GOT3 (cell line): ENCODE measurements at places on chromosomes 16 and 17.

DNA sequence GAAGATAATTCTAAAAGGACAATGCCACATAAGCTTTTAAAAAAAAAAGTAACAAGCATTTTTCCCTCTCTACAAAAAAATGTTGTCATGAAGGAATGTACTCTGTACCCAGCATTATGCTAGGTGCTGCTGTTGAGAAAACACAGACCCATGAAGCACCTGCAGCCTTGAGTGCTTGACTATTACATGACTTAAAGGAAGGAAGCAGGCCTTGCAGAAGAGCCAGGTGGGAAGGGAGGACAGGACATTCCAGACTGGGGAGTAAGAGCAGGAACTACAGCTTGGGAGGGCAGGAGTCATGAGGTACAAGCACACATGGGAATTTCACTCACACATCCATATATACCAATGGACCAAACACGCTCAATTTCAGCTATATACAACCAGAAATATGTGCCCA lies 3.8 kb downstream of the MYO1D start:
- no peak for DNase-seq

DNA sequence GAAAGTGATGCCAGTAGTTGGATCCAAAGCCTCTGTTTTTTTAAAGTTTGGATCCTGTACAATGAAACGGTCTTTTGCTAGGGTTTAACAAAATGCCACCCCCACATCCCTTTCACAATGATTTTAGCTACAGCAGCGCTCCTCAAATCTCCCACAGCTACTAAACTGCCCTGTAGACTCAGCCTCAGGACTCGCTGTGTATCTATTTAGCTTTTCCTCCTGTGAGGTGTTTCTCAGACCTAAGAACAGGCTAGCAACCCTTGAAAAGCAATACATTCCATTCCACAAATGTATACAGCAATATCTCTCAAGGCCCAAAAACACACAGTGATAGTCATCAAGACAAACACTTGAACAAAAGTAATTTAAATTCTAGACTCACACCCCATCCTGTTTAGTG lies 206.4 kb downstream of the ZFHX3 start:
- no peak for DNase-seq

DNA sequence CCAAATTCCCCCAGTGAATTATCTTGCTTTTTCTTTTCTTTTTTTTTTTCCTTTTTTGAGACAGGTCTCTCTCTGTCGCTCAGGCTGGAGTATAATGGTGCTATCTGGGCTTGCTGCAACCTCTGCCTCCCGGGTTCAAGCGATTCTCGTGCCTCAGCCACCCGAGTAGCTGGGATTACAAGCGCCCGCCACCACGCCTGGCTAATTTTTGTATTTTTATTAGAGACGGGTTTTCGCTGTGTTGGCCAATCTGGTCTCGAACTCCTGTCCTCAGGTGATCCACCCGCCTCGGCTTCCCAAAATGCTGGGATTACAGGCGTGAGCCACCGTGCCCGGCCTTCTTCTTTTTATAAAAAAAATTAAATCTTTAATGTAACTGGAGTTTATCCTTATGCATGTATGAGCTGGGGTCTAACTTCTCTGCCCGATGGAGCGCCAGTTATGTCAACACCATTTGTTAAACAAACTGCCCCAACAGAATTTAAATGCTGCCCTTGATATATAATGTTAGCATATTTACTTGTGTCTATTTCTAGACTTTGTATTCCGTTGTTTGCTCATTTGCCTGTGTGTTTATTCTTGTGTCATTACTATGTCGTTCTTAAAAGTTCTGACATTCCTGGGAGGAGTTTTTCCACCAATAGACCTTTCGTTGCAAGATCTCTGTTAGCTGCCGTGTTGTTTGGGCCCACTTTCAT lies 535 bp upstream of the AURKB start:
- DNase-seq, result no peak

DNA sequence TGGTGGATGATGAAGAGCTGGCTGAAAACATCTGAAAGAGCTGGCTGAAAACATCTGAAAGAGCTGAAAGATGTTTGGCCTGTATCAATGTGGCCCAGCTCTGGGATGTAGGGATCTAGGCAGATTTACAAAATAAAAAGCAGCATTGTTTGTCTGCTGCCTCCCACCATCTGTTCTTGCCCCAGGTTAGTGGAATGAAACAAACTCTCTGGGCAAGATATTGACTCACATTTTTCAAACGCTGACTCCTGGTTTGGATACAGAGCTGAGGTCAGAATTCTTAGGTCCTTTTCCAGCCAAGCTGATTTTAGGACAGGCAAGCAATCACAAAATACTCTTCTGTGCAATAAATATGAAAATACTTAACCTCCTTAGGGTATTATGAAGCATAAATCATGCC lies 139.0 kb downstream of the STX8 start:
- DNase-seq, result no peak

GRCh38 chr16:86127366-86127765 lies 228.4 kb downstream of the IRF8 start:
- no peak for DNase-seq

GRCh38 chr16:50620646-50621451 lies 60.3 kb downstream of the SNX20 start:
- no peak for DNase-seq

GRCh38 chr16:66848172-66848571 lies 4.0 kb downstream of the CA7 start:
- no peak for DNase-seq

DNA sequence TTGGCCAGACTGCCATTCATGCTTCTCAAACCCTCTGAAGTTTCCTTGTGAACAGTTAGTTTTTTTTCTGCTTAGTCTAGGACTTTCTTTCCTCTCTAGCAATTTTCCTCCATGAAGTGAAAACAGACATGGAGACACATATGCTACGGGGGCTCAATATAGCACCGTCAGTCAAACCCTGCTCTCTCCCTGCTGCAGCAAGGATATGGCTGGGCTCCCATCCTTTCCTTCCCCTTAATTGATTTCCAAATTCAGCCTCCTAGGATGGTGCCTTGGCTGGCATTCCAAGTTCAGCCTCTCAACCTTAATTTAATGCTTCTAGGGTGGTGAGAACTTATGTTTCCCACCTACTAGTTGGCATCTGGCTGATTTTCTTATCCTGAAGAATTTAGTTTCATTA lies 436.7 kb downstream of the NPIPA7 start:
- no peak for DNase-seq

DNA sequence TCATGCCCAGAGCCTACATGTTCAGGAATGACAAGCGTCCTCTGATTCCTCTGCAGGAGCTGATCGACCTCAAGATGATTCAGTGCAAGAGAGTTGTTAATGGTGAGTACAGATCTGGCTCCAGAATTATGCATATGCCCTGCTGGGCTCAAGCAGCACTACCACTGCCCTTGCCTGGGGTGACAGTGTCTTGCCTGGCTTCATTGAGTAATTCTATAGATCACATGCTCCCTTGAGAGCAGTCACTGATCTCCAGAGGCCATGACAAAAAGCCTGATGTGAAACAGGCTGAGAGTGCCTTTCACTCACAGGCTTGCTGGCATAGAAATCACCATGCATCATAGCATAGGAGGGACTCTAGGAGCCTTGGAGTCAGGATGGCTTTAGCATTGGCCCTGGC lies 26.4 kb downstream of the DUS2 start:
- DNase-seq, result no peak

DNA sequence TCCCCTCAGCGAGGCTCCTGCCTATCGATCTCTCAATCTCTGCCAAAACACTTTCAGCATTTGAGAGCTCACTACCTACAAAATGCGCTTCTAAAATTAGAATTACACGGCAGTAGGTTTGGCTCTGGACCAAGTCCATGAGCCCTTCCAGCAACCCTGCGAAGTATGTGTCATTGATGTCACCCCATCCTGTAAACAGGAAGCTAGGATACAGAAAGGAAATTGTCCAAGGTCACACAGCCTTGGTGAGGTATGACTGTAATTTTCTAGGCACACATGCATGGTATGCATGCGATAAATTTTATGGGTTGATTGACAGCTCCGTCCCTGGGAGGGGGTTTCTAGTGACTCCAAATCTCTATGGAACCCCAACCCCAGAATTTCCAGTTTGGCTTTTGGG lies 330.3 kb upstream of the CDH5 start:
- no peak for DNase-seq

DNA sequence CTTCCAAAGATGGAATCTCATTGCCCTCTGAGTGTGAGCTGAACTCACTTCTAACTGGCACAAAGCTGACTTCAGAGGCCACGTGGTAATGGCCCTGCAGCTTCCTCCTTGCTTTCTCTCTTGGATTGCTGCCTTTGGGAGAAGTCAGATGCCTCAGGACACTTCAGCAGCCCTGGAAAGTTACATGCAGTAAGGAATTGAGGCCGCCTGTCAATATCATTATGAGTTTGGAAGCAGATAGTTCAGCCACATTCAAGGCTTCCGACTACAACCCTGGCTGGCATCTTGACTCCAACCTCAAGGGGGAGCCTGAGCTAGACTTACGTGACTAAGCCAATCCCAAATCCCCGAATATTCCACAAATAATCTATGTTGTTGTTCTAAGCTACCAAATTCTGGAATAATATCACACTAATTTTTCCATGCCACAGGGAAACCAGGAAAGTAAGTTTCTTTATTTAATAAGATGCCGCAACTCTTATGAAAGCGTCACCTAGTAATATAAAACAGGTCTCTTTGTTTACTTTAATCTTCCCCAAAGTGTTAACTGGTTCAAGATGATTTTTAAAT lies 13.6 kb downstream of the CEP20 start:
- no peak for DNase-seq

DNA sequence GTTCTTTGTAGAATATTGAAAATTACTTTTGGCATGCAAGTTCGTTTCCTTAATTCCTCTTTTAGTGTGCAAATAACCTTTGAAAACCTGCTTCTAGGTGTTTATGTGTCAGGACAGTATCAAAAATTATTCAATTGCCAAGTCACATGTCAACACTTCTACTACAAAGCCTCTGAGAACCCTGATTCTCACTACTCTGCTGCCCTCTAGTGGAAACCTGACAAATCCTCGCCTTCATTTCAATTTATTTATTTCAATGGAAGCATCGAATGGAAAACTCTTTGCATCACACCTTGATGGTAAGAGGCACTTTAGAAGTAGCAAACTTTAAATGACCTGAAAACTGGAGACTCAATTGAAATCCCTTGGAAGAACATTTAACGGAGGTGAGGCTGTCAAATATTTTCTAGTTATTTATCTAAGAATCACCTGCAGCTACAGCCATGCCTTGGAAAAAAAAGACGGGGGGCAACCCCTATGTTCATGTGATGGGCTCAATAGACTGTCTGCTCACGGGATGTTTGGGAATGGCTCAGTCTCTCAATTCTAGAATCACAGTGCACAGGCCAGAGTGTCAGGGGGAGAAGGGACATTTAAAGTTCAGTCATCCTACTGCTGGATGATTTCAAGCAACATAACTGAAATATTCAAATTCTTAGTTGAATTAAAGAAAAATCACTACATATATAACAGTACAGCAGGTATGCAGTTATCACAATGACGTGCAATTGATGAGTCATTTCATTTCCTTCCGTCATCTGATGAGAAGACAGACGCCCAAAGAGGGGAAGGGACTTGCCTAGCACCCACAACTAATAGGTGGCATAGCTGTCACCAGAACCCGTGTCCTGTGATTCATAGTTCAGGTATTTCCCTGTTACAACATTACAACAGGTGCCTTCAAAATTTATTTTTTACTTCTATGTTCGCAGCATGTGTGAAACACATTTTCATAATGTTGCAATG lies 563.9 kb downstream of the TOX3 start:
- DNase-seq, result no peak

- DNase-seq, result no peak
These were observed 44.5 kb downstream of the CUEDC1 start for GRCh38 chr17:57910462-57911420.

GRCh38 chr16:57541754-57542435 lies 548 bp upstream of the ADGRG5 start:
- no peak for DNase-seq

GRCh38 chr17:78173097-78173715 lies 4.8 kb downstream of the SYNGR2 start:
- no peak for DNase-seq

GRCh38 chr16:70688246-70688742 lies 2.4 kb upstream of the MTSS2 start:
- DNase-seq, result no peak

- DNase-seq, result no peak
These were observed 45.9 kb downstream of the SRCIN1 start for GRCh38 chr17:38559880-38560230.

- no peak for DNase-seq
These were observed 106.8 kb downstream of the GNAO1 start for GRCh38 chr16:56298116-56298515.

DNA sequence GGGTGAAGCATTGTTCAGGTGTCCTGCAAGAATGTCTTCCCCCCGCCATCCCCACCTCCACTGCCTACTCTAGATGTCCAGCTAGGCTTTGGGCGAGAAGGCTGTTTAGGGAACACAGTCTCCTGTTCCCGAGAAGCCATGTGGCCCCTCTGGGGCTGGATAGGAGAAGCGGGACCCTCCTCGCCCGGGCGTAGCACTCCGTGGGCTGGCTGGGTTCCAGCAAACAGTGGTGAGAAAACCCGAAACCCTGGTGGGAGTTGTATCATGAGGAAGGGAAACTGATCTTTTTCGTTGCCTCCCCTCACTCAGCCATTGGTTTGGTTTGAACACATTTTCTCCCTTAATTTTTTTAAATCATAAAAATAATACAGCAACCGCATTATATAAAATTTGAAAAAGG lies 56.6 kb downstream of the IRF8 start:
- DNase-seq, result no peak

- DNase-seq, result no peak
These were observed 1.3 kb downstream of the YBX2 start for GRCh38 chr17:7293159-7293558.

DNA sequence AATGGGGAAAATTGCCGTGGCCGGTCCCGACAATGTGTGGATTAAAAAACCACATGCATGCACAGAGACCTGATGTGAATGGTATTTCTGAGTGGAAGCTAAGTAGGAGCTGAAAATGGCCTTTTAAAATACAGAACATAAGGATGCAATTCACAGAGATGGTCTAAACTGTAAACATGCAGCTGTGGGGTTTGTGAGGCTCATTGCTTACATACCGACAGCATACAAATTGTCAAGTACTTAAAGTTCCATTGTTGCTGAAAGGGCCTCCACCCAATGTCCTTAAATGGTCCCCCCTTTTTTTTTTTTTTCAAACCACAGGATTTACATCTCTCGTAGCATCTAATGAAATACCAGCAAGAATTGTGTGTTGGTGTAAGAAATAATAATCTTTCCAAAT lies 523.2 kb downstream of the MAF start:
- DNase-seq, result no peak

GRCh38 chr16:2284001-2284770 lies 16.3 kb upstream of the RNPS1 start:
- no peak for DNase-seq

DNA sequence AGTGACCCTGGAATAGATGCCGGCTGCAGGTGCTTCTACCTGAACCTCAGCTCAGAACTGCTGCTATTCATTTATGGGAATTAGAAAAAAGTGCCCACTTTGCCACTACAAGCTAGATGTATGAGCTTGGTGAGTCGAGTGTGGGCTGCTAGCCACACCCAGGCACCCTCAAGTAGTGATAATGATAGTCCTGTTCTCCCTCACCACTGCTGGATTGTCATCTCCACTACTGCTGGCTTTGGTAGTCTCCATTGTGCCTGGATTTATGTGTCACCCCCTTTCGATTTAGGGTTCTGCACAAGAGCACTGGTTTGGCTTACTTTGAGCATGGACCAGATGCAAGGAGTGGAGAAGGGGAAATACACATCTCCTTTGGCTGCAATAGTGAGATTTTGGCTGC lies 73.0 kb upstream of the N4BP1 start:
- DNase-seq, result no peak
